Esophagus squamous epithelium (tissue), 5 donors: ENCODE measurements at places on chromosomes 6 and 20.

- H3K36me3 ChIP-seq = no peaks in the 10 kb centered on the region
- no peak for DNase-seq
- H3K4me3 ChIP-seq = no peak overlapping the region
- no peak overlapping the region for H3K27ac ChIP-seq
Observed at GRCh38 chr6:1075444-1075843, 236.5 kb upstream of the FOXQ1 start.

- no peaks in the 10 kb centered on the region for H3K36me3 ChIP-seq
- no peak for DNase-seq
- H3K4me3 ChIP-seq = no peak overlapping the region
- H3K27me3 ChIP-seq = no peaks in the 10 kb centered on the region
- H3K4me1 ChIP-seq = peaks cover 61% of the 10 kb centered on the region
- no peak overlapping the region for H3K27ac ChIP-seq
Observed at GRCh38 chr6:16688984-16689636, 72.2 kb downstream of the ATXN1 start.

- H3K27me3 ChIP-seq = no peaks in the 10 kb centered on the region
- H3K36me3 ChIP-seq = no peaks in the 10 kb centered on the region
- DNase-seq = no peak
- H3K4me3 ChIP-seq = no peak overlapping the region
Observed at GRCh38 chr20:15077733-15078250, 740.4 kb upstream of the FLRT3 start.

GRCh38 chr6:151422981-151423380, 28.9 kb downstream of the RMND1 start:
- DNase-seq = no peak
- no peak overlapping the region for H3K4me3 ChIP-seq
- no peaks in the 10 kb centered on the region for H3K4me1 ChIP-seq
- H3K36me3 ChIP-seq = no peaks in the 10 kb centered on the region

DNA sequence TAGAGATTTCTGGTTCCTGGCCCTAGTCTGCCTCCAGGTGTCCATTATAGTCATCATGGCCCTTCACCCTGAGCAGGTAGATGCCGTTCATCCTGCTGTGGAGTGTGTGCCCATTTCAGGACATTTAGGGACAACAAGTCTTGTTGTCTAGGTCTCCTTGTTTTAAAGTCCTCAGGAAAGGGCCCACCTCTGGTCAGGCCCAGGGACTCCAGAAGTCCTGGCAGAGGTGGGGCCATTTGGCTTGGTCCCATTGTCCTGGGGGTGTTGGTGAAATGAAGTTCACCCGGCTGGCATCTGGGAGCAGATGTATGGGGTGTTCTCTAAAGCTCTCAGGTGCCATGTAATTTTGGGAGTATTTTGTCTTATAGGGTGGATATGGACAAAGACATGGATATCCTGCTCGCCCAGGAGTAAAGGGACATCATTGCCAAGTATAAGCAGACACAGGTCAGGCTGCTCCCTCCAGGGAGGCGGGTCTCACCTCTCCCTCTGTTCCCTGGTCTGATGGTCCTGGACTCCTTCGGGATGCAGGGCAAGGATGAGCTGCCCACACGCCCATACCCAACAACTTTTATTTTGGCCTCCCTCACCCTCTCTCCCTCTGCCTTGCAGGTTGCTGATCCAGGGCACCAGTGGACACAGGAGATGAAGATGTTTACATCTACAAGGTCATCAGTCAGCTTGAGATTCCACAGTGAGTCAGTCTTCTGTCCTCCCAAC, 31.7 kb upstream of the MAS1L start:
- no peak for DNase-seq
- H3K36me3 ChIP-seq = no peaks in the 10 kb centered on the region
- H3K4me3 ChIP-seq = no peak overlapping the region
- no peaks in the 10 kb centered on the region for H3K27me3 ChIP-seq

DNA sequence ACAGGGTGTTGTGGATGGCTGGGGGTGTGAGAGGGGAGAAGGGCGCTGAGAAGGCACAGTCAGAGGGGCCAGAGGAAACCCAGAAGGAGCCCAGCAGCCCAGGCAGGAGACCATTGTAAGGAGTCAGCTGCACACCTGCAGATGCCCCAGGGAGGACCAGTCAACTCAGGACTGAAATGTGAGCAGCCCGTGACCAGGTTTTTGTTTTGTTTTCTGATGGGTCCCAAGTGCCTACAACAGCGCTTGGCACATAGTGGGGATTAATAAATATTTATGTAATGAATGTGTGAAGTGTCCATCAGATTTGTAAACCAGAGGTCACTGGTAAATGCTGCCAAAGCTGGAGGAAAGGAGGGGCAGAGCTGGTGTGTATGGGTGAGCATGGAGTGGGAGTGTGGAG, 30.2 kb downstream of the TRAM2 start:
- no peak for DNase-seq
- no peaks in the 10 kb centered on the region for H3K36me3 ChIP-seq
- no peaks in the 10 kb centered on the region for H3K27me3 ChIP-seq
- H3K4me1 ChIP-seq = peaks cover 8% of the 10 kb centered on the region
- H3K4me3 ChIP-seq = no peak overlapping the region

DNA sequence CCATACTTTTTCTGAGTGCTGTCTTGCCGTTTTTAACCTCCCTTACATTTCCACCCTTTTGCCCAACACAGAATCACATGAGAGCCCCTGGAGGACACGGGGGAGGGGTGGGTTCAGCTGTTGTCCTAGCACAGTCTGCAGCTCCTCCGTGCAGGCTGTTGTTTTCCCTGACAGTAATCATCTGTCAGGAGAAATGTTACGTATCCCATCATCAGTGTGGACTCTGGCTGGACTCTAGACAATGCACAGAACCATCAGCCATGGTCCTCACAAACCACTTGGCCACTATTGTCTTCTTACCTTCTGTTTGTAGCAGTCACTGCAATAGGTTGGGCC, 92.1 kb downstream of the RIN2 start:
- DNase-seq = no peak
- peaks cover 23% of the 10 kb centered on the region for H3K4me1 ChIP-seq
- H3K27ac ChIP-seq = peak overlapping the region; percentile 80
- no peaks in the 10 kb centered on the region for H3K36me3 ChIP-seq
- no peaks in the 10 kb centered on the region for H3K27me3 ChIP-seq

GRCh38 chr20:13984211-13984610, 6.2 kb downstream of the SEL1L2 start:
- no peaks in the 10 kb centered on the region for H3K4me1 ChIP-seq
- no peak overlapping the region for H3K4me3 ChIP-seq
- no peaks in the 10 kb centered on the region for H3K27me3 ChIP-seq
- no peaks in the 10 kb centered on the region for H3K36me3 ChIP-seq

- no peaks in the 10 kb centered on the region for H3K27me3 ChIP-seq
- no peaks in the 10 kb centered on the region for H3K36me3 ChIP-seq
Observed at GRCh38 chr6:75550544-75551167, 51.0 kb upstream of the SENP6 start.
